Effector memory CD4-positive, alpha-beta T cell (primary cell): ENCODE measurements at places on chromosomes 4 and X.

DNA sequence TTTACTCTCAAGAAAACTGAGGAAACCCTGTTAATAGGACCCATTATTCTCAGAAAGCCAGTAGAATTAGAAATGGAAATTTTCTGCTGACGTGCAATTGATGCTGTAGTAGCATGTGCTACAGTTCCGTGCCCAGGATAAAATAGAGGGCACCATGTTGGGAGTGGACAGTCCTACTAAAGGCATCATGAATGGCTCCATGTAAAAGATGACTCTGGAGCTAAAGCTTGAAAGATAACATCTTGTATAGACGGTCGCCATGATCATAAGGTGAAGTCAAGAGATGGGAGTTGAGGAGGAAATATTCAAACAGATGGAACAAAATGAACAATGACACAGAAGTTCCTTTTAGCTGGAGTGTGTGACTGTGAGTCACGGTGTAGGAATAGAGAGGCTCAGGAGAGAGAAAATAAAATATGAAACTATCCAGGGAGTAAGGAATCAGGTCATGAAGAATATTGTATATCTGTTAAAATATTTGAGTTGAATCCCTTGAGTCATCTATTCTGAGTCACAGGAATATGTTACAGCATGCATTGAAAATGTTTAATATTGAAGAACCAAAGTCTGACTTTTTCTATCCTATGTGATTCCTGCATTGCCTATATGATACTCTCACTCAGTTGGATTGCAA, 31.8 kb downstream of the ANXA10 start:
- DNase-seq = no peak

GRCh38 chr4:123952530-123953274, 556.1 kb downstream of the SPRY1 start:
- DNase-seq = no peak

GRCh38 chr4:123438031-123438430, 41.4 kb downstream of the SPRY1 start:
- DNase-seq = no peak

GRCh38 chr4:36133658-36134057, 110.7 kb downstream of the ARAP2 start:
- no peak for DNase-seq

- no peak for DNase-seq
Measured at GRCh38 chrX:131704136-131704695, 160.3 kb downstream of the OR13H1 start.

DNA sequence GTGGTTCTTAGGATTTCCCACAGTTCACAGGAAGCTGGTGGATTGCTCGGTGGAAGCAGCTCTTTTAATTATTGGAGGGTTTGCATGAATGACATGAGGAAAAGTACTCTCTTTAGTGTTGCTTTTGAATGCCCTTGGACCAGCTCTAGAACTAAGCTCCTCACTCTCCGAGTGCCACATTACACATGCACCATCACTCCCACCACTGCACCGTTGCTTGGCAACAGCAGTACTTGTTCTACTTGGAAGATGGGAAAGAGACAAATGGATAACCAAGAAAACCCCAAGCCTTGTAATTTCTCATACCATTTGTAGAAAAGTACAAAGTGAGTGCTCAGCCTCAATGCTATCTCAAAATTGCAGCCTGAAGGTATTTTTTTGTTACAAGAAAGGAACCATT, 620.2 kb upstream of the BOD1L1 start:
- no peak for DNase-seq

GRCh38 chrX:137287191-137287590, 253.4 kb upstream of the GPR101 start:
- no peak for DNase-seq
